ENCODE measurements at places on chromosomes 12 and 14.

DNA sequence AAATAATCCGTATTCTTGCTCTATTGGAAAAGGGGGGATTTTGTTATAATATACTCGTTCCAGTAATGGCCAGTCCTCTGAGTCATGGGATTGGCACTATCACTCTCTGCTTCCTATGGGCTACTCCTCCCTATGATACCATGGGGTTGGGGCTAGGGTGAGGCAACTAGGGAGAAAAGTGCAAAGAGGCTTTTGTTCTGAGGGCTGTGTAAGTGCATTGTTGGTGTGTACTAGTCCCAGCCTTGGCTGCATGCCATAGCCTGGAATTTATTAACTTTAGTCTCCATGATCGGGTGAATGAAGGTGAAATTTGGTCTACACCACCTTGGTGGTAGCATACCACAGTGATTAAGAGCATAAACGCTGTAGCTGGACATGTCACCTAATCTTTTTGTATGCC is 247.6 kb downstream of the RPAP3 start:
- DNase-seq, result no peak

- DNase-seq, result no peak
Measured at GRCh38 chr12:29625359-29625953, 128.0 kb upstream of the OVCH1 start.

GRCh38 chr14:75379246-75379929 is 48.4 kb upstream of the JDP2 start:
- DNase-seq, result no peak

- no peak for DNase-seq
Measured at GRCh38 chr14:62002642-62003041, 240.4 kb downstream of the SNAPC1 start.

- DNase-seq, result no peak
Measured at GRCh38 chr14:28767030-28767852, 654 bp downstream of the FOXG1 start.

DNA sequence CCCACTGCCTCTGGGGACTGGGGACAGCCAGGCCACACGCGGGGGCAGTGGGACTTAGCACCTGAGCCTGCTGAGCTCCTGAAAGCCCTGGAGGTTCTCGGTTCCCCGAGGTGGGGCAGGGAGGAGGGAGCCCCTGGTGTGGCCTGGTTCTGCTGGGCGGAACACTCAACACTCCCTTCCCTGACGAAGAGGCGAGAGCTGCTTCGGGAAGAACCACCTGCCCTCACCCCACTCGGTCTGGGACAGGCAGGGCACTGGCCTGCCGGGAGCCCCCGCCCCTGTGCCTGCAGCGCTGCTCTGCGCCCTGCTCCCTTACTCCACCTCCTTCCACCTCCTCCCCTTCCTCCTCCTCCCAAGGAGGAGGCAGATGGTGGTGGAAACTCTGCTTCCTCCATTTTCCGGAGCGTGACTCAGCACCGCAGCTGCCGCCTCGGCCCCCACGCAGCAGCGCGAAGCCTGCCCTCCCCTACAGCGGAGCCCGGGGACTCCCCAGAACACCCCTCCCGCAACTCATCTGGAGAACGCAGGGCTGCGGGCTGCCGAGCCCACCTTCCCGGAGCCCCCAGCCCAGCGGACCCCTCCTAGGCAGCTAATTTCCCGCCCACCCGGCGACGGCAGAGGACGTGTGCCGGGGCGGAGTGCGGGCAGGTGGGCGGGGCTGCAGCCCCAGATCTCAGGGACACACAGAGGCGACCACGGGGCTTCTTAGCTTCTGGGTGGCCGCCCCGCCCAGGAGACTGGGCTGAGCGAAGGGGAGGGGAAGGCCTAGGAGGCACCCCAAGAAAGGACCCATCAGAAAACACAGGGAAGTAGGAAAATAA is 11.7 kb upstream of the INF2 start:
- no peak for DNase-seq

GRCh38 chr12:118312578-118312977 is 60.1 kb downstream of the TAOK3 start:
- no peak for DNase-seq

GRCh38 chr12:122052285-122052684 is 26.3 kb upstream of the MLXIP start:
- no peak for DNase-seq

DNA sequence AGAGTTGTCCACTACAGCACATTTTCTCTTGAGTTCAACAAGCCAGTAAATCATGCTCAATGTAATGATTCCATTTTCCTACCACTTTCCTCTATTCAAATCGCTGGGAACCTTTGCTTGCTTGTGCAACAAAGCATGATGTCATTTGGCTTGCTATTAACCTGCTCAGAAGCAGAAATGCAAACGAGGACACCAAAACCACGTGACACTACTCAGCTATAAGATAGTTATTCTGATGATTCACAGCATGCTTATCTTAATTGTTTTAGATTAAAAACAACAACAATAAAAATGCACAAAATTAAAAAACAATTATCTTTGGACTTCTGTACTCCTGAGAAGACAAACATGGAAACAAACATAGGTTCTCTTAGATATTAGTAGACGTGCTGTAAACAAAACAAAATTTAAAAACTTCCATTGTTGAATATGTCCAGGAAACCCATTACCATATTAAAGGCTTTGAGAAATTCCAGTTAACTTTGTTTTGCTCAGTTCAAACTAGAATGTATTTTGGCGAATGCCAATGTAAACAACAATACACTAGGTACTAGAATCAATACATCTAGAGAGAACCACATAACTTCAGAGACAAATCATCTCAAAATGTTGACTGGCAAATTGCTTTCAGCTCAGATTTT is 77.5 kb upstream of the KRAS start:
- no peak for DNase-seq

- DNase-seq, result no peak
Measured at GRCh38 chr12:117118838-117119591, 19.8 kb upstream of the TESC start.

DNA sequence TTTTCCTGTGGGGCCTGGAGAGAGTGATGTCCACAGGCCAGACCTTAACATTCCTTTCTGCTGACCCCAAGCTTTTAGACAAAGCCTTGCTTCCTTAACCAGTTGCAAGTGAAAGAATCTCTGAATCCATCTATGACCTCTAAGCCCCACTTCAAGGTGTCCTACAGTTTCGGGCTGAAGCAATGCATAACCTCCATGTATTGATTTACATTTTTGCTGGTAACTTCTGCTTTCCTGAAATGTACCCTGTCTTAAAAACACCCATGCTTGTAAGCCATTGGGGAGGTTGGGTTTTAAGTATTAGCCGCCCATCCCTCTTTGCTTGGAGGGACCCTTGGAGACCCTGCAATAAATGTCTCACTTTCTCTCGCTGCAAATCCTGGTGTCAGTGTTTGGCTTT is 190.6 kb downstream of the VRK1 start:
- no peak for DNase-seq

GRCh38 chr12:92270521-92270920 is 124.9 kb upstream of the BTG1 start:
- no peak for DNase-seq

DNA sequence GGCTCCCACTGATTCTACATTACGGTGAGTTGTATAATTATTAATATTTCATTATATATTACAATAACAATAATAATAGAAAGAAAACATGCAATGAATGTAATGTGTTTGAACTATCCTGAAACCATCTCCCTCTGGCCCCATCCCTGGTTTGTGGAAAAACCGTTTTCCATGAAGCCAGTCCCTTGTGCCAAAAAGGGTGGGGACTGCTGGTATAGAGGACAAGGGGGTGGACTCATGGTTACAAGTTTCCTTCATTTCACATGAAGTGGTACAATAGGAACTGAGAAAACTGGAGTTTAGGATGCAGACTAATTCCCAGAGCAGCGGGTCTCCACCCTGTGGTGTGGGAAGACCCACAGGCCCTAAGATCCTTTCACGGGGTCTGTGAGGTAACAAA is 3.0 kb upstream of the C1RL start:
- DNase-seq, result no peak

GRCh38 chr12:32505067-32505945 is 105.9 kb downstream of the FGD4 start:
- DNase-seq, result no peak

- peak; percentile 74 for DNase-seq
Measured at GRCh38 chr12:3119756-3120601, 42.8 kb downstream of the TSPAN9 start.

- DNase-seq, result no peak
Measured at GRCh38 chr14:62943202-62943601, 102.1 kb downstream of the KCNH5 start.

- DNase-seq, result no peak
Measured at GRCh38 chr12:49470986-49471385, 67.8 kb upstream of the KCNH3 start.

DNA sequence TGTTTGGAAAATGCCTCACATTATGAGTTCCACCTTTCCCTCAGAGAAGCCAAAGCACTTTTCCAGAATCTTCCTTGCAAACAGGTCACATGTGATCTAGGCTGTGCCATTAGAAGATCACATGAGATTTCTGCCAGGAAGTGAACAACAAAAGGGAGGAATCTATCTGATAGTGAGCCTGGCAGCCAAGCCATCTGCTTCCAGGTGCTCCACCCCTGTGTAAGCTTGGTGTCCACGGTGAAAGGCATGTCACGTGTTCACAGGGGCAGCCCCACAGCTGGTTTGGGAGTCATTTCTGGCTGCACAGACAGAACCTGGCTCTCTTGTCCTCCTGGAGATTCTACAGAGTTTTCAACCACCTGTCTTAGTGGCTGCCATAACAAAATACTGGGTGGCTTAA is 3.5 kb upstream of the KSR2 start:
- DNase-seq, result no peak

DNA sequence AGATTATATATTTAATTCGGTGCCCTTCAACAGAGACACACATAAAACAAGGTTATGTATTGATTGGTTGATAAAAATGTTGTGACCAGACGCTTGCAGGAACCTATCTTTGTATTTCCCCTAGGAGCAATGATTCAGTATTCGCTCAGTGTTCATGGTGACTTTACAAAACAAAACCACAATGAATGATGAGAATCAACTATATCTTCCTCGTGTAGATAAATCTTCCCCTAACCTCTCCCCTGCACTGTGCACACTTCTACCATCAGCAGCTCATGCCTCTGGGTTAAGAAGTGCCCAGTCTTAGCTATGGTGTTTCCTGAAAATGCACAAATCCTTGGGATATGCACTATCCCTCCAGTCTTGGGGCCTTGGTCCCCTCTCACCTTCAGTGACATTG is 16.3 kb downstream of the RIN3 start:
- DNase-seq, result no peak
